ENCODE measurements at places on chromosomes 7 and 10.

- no peak for DNase-seq
Measured at GRCh38 chr10:76299501-76299900, 868.1 kb downstream of the LRMDA start.

DNA sequence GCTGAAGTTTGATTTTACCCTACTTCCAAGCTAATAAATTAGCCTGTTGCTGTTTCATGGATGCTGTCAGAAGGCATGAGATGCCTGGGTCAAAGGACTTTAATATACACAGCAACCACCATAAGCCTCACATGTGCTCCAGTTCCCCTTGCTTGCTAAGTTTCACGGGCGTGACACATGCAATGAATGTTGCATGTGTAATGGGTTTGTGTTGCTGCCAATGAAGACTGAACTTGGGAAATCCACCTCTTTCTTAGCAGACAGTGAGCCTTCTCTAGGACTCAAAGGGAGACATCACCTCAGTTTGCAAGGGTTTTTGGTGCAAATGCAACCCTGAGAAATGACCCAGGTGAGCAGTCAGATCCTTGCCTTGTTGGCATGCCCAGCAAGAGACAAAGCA, 505.5 kb upstream of the PODXL start:
- DNase-seq = no peak

- DNase-seq = no peak
Measured at GRCh38 chr10:10056961-10057360, 960.7 kb upstream of the CELF2 start.

DNA sequence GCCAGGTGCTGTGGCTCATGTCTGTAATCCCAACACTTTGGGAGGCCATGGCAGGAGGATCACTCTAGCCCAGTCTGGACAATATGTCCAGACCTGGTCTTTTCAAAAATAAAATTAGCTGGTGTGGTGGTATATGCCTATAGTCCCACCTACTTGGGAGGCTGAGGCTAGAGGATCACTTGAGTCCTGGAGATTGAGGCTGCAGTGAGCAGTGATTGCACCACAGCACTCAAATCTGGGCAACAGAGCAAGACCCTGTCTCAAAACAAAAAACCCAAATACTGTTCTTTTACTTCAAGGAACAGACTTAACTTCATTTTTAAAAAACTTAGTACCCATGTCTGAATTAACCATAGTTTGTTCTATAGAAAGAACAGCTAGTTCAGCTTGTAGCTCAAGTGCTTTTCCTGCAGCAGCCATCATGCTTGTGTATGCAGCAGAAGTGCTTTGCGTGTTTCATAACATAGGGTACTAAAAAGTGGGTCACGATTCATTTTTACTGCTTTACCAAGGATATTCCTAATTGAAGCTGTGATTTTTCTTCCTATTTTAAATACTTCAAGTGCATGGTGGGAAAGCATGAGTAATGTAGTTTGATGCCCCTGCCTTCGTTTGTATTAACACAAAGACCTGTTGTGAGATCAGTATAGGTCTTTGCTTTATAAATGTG, 5.9 kb downstream of the EIF4H start:
- DNase-seq = no peak

DNA sequence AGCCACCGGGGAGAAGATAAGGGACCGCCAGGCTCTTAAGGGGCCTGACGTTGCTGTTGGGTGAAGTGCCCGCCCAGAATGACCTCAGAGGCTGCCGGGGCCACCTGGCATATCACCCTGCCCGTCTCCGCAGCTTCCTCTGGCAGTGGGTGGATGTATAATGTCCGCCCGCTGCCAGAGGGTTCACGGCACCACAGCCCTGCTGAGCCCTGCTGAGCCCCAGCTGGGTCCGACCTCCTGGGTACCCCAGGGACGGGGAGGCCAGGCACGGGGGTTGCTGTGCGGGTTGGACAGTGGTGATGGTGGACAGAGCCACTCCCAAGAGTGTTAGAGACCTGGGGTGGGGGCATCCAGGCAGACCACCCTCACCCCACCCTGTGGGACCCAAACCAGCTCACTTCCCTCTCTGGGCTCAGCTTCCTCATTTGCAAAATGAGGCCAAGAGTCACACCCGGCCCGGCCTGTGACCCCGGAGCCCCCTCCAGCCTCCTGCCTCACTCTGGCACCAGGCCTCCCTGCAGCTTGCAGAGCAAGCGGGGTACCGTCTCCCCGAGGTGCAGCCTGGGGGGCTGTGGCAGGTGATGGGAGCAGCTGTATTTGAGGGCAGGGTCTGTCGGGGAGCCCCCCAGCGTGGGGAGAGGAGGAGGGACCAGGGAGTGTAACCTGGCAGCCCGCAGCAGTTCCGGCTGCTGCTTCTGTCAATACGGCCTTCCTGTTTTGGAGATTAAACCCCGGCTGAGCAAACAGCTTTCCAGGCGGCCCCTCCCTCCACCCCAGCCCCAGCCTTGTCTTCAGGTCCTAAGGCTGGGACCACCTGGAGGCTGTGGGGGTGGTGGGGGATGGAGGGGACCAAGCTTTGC, 8.4 kb upstream of the LFNG start:
- DNase-seq = no peak

DNA sequence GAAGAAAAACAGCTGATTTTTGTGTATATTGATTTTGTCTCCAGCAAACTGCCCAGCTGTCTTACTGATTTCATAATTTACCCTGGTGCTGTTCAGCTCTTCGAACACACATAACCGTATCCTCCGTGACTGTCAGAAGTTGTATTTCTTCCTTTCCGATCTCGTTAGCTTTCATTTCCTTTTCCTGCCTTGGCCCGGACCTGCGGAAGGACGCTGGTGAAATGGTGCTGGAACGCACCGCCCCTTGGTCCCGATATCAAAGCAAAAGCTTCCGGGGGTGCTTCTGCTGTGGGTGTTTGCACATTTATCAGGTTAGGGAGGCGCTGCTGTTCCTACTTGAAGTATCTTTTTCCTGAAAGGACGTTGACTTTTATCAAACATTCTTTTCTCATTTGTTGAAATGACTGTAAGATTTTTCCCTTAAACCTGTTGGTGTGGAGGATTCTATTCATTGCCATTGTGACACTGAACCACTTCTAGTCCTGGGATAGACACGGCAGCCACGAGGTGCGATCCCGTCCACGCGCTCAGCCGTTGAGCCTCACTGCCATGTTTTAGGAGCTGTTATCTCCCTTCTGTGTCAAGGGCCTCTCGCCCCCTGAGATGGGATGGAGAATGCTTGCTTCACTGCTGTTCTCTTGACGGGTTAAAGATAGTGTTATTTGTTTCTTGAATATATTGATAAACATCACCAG, 72.6 kb downstream of the FOXL3 start:
- no peak for DNase-seq

- no peak for DNase-seq
Measured at GRCh38 chr7:142355328-142355727, 97.5 kb upstream of the PRSS58 start.

- no peak for DNase-seq
Measured at GRCh38 chr7:876972-877311, 588 bp downstream of the GET4 start.

DNA sequence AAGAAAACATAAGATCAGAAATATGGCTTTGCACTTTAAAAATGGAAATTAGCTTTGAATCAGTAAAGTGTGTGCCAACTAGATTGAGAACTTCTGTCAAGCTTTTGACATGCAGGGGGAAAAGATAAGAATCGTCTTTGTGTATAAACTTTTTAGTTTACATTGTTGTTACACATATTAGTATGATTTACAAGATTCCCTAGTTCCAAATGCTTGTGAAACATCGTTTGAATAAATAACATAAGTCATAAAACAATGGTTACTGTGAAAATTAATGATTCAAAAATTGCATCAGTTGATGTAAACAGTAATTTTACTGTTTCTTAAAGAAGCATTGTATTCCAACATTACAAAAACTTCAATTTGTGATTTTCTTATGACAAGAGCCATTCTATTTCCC, 207.6 kb upstream of the MTPN start:
- no peak for DNase-seq

DNA sequence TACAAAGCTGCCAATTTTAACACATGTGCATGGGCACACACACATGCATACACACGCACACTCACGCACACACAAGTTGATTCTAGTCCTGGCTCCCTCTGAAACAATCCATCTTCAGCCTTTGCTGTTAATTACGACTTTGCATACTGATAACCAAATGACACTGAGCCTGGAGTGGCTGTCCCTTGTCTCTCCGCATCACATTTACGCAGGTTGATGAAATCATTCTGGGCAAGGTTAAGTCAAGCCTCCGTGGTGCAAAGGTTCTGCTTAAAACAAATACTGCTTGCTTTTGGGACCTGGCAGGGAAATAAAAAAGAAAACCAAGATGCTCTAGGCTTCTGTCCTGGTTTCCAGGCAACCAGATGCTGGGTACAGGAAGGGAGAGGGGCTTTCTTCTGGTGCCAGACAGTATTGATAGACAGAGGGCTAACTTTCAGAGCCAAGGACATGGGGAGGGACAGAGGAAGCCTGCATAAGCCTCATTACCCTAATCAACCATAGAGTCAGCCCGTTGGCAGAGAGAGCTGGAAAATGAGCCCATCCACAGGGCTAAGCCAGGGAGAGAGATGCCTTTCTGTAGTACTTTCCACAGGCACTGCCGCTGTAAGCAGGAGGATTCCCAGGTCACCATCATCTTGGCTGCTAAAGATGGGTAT, 233.0 kb downstream of the WDR11 start:
- DNase-seq = no peak

DNA sequence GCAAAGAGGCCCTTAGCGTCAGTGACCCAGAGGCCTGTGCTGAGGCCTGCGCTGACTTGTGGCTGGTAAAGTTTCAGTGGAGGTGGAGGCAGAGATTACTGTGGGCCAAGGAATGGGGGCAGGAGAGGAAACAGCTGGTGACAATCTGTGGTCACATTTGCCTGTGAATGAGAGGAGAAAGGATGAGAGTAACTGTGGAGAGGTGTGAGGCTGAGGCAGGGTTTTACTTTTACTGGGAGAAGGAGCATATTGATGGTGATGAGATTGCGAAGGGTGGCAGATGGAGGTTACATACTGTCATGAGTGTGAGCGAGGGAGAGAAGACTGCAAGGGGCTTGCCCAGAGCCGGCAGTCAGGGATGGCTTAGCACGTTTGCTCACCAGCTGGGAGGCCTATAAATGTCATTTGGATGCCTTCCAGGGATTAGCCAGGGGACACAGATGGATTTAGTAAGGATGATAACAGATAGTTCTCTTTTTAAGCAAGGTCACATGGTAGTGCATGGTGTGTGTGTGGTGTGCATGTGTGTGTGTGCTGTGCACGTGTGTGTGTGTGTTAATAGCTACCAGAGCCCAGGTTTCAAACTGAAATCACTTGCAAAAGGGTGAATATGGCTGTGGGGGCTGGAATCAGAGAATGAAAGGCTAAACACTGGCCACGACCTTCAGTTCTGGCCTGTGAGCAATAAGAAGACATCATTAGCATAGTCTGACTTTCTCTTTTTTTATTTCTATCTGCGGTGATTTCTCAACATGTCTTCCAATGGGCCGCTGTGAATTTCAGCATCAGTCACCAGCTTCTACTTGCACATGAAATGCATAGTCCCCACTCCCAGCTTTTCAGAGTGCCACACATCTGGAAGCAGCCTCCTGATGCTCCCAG, 291.5 kb upstream of the ZNF32 start:
- no peak for DNase-seq

DNA sequence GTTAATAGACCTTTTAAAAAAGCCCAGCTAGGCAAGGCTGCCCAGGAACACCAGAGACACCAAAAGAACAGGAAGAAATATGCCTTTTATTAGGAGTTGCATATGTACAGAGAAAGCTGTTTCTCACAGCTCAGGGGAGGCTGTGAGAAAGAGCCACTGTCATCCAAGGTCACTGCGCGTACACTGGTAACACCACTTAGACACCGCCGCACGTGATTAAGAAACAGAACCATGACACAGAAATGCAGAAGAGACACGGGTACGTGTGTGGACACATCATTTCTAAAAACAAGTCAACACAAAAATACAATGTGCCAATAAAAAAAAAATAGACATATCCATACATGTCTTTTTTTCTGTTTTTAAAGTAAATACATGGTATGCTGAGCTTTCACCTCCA, 705.6 kb downstream of the PARD3 start:
- no peak for DNase-seq

DNA sequence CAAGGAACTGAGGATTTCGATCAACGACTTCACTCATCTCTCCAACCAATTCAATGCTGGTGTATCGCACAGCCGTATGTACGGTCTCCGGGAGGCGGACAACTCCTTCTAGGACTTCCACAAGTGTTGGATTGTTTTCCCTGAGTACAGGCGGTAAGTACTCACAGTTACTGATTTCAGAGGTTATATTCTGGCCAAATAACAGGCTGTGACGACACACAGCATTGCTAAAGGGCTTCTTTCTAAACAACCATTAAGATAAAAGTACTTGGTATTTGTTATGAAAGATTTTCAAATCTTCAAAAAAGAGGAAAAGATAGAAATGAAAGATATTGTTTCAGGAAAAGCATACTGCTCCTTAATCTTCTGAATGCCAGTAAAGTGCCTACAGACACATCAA, 52.2 kb downstream of the IRF5 start:
- no peak for DNase-seq

- DNase-seq = no peak
Measured at GRCh38 chr10:75408509-75408875, 6.9 kb upstream of the ZNF503 start.

DNA sequence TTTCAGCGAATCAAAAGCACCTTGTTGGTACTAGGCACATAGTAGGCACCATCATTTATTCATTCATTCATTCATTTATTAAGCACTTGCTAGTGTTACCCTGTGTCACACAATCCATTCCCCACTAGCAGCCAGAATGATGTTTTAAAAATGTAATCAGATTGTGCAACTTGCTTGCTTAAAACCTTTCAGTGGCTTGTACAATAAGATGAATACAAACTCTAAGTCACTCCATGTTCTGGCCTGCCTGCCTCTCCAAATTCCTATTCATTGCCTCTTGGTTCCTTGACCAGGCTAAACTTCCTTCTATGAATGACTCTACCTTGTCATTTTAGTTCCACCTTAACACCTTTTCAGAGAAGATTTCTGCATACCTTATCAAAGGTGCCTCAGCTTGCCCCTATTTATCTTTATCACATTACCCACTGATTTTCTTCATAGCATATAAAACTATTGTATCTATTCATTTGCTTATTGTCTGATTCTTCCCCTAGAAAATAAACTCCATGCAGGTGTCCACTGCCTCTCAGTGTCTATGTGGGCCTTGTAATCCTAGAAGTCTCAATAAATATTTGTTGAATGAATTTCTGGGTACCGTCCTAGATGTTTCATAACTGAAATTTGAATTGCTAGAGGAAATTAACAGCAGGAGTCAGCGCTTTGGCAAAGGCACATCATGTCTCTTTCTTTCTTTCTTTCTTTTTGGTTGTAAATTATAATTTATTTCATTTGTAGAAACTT, 169.5 kb downstream of the TMEM26 start:
- no peak for DNase-seq

DNA sequence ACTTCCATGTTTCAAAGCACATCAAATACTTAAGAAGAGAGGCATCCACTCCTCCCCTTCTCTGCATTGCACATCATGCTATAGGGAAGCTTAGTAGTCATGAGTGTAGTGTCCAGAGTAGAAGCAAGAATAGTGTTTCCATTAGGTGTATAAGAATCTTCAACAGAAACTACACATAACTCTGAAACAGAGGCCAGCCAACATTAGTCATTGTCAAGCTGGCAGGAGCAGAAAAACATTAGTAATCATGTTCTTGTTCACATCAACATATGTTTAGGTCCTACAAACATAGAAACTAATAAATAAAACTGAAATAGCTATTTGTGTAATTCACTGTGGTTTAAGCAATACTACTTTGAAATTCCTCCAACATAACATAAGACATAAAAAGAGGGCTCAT, 370.2 kb downstream of the PPP1R3A start:
- no peak for DNase-seq

All from hematopoietic multipotent progenitor cell treated with erythropoietin and hydrocortisone succinate and interleukin-3 and kit ligand, for 15 days (in vitro differentiated cells).